ENCODE measurements at places on chromosomes 5 and 9. TPM values are rescaled to one million over a fixed set of nuclear protein-coding genes. Genes with fewer than 3 reads are reported as not detected.

DNA sequence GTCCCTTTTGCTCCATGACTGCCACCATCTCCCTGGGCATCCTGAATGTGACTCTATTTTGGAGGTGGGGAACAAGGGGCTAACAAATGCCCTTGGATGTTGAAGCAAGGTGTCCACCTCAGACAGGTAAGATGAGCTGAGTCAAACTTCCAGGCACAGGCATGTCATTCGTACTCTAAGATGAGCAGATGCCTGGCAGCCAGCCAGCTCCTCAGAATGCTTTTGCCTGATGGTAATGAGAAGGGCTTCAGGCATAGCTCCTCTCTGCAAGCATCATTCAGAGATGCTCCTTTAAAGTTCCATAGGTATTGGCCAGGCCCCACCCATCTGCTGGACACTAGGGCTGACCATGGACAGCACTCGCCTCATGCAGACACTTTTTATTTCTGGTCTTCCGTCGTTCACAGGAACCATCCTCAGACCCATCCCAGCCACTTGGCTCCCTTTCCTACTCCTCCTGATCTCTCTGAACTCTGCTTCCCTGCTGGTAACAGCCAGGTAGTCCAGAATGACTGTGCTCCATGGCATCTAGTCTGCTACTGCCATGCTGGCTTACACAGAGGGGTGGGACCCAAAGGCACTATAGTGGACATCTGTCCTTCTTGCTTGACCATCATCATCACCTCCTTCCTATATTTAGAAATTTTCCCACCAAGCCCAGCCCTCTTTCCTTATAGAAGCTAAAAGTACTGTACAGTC lies 118.8 kb downstream of the GLIS3 start:
- no peak for DNase-seq
- H3K4me3 ChIP-seq = no peak overlapping the region
- H3K27ac ChIP-seq = no peak overlapping the region
- no peaks in the 10 kb centered on the region for H3K27me3 ChIP-seq

DNA sequence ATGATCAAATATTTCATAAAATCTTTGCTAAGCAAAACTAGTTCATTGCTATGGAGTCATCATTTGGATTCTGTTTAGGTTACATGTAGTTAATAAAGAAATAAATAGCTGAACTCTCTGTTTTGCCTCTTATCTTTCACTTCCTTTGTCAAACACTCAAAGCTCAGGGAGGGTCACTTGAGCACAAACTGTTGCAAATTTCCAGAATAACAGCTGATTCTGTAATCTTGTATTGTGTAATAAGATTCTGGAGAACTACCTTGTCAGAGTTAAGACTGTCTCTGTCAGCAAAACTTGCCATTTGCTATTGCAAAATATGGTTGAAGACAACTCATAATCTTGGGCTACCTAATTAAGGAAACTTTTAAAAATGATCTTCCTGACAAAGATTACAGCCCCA lies 182.0 kb upstream of the MOCS2 start:
- no peak for DNase-seq
- H3K36me3 ChIP-seq = no peaks in the 10 kb centered on the region
- no peaks in the 10 kb centered on the region for H3K27me3 ChIP-seq
- peaks cover 15% of the 10 kb centered on the region for H3K4me1 ChIP-seq

DNA sequence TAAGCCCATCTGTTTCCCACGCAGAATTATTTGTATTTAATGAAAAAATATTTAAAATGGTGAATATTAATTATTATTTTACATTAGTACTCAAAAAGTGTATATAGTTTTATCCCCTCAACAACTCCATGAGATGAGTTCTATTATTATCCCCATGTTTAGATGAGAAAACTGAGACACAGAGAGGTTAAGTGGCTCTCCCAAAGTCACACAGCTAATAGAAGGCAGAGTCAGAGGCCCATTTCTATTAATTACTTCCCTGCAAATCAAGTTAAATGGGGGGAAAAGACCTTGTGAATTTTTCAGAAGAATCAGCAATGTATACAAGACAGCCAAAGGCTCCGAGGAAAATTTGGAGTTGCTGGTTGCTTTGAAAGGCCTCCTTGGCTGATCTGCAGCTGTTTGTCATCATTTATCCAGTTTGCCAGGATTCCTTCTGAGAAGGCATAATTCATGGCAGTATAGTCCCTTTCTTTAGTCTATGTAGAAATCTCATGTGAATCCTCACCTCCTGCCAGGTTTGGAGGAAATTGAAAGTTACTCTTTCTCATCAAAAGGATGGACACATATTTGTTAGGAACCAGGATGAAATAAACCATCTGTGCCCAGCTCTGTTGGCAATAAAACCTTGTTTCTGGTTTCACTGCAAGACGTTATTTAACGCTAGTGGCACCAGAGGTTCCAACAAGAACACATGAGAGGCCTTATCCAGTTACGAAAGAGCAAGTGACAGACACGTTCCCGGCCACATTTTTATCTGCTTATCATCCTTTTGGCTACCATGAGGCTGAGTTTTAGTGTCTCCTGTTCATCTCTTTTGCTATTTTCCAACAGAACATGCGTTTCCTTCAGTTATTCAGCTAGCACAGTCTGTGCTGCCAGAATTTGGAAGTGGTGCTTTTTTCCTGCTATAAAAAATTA lies 621 bp downstream of the FYB1 start:
- no peaks in the 10 kb centered on the region for H3K36me3 ChIP-seq
- no peaks in the 10 kb centered on the region for H3K27me3 ChIP-seq

- no peak overlapping the region for H3K4me3 ChIP-seq
- no peaks in the 10 kb centered on the region for H3K27me3 ChIP-seq
- no peak for DNase-seq
- H3K27ac ChIP-seq = no peak overlapping the region
Measured at GRCh38 chr5:142618130-142618523, 67.8 kb downstream of the FGF1 start.

Gene NUDCD2
- 5.5 TPM for polyA plus RNA-seq

Gene NOTCH1
- polyA plus RNA-seq = 6.1 TPM

GRCh38 chr5:16502866-16503265 lies 37.3 kb upstream of the ZNF622 start:
- no peak for DNase-seq
- H3K4me1 ChIP-seq = peaks cover 6% of the 10 kb centered on the region
- no peak overlapping the region for H3K4me3 ChIP-seq
- H3K36me3 ChIP-seq = no peaks in the 10 kb centered on the region
- H3K27ac ChIP-seq = no peak overlapping the region

DNA sequence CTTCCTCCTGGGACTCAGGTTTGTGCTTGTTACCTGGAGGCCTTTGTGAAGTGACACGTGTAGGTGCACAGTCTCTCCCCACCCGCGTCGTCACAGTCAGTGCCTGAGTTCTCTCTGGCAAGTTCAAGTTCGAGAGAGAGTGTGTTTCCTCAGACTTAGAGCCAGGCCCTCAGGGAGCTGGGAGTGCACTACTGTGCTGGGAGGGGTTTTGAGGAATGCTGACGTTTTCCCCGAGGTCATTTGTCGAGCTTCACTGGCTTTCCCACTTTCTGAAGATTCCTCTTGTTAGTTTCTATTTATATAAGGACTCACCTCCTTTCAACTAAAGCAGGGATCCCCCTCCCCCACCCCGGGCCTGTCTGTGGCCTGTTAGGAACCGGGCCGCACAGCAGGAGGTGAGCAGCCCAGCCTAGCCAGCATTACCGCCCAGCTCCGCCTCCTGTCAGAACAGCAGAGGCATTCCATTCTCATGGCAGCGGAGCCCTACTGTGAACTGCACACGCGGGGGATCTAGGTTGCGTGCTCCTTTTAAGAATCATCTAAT lies 209.2 kb downstream of the DIRAS2 start:
- DNase-seq = peak; percentile 26
- peaks cover 8% of the 10 kb centered on the region for H3K4me1 ChIP-seq
- no peak overlapping the region for H3K27ac ChIP-seq
- peak overlapping the region; percentile 29 for H3K4me3 ChIP-seq
- H3K36me3 ChIP-seq = no peaks in the 10 kb centered on the region

- H3K4me3 ChIP-seq = no peak overlapping the region
- no peaks in the 10 kb centered on the region for H3K4me1 ChIP-seq
- no peak overlapping the region for H3K27ac ChIP-seq
- DNase-seq = no peak
- no peaks in the 10 kb centered on the region for H3K27me3 ChIP-seq
- no peaks in the 10 kb centered on the region for H3K36me3 ChIP-seq
Measured at GRCh38 chr5:83323557-83324180, 147.9 kb upstream of the VCAN start.

DNA sequence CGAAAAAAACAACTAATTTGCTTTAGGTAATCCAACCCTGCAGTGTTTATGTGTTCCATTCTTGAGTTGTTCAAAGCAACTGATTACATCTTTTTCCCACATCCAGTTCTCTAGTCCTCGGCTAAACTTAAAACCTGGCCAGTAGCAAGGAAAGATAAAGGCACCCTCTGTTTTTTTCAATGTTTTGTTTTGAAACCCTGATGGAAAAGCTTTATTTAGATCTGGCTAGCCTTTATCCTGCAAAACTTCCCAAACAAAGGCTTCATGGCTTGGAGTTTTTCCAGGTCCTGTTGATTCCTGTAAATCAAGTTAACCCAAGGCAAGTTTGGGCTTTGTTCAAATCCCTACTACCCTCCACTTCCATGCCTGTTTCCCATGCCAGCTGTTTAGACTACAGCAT lies 105.1 kb downstream of the CEMIP2 start:
- no peaks in the 10 kb centered on the region for H3K36me3 ChIP-seq
- no peak for DNase-seq
- no peaks in the 10 kb centered on the region for H3K27me3 ChIP-seq
- no peak overlapping the region for H3K4me3 ChIP-seq
- H3K27ac ChIP-seq = no peak overlapping the region
- H3K4me1 ChIP-seq = no peaks in the 10 kb centered on the region

- DNase-seq = no peak
- peaks cover 8% of the 10 kb centered on the region for H3K4me1 ChIP-seq
- no peak overlapping the region for H3K4me3 ChIP-seq
- no peak overlapping the region for H3K27ac ChIP-seq
- peaks cover 20% of the 10 kb centered on the region for H3K27me3 ChIP-seq
Measured at GRCh38 chr5:135159626-135160025, 125.6 kb upstream of the PITX1 start.

Data from keratinocyte (primary cell).